ENCODE measurements at places on chromosomes 3 and 15. TPM values are rescaled to one million over a fixed set of nuclear protein-coding genes. Genes with fewer than 3 reads are reported as not detected.

Gene ATP10A
- 1.8 TPM for total RNA-seq

Gene GOLGA6L7
- total RNA-seq, result not detected

Gene CNTN3
- 1.5 TPM for total RNA-seq

Gene CHRNB4
- not detected for total RNA-seq

Gene ADGRG7
- total RNA-seq, result under 0.01 TPM

Gene SCAANT1
- total RNA-seq, result not detected

Gene SLC25A26
- total RNA-seq, result 39.0 TPM

Gene ACKR4
- under 0.01 TPM for total RNA-seq

Gene PLA2G4E
- under 0.01 TPM for total RNA-seq

Gene KBTBD8
- total RNA-seq, result 2.0 TPM

Gene DZIP1L
- total RNA-seq, result 0.77 TPM

Gene IL17RB
- not detected for total RNA-seq

Gene CYP1A2
- total RNA-seq, result not detected

Gene OR5K1
- total RNA-seq, result not detected

DNA sequence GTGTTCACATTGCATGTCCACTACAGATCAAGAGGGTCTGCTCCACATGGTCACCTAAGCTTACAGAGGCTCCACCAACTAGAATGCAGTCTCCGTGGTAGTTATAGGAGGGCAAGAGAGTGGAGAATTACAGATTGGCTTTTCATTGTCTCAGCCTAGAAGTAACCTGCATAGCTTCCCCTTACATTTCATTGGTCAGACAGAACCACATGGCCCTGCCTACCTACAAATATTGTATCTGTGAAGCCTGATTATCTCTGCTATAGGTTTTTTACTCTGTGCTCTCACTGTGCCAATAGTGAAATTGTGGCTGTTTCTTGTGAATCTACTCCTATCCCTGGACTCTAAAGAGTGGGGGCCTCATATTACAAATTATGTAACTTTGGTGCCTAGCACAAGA lies 2.5 kb upstream of the TLNRD1 start:
- DNase-seq, result no peak

- DNase-seq, result no peak
Observed at GRCh38 chr3:7461202-7461825, 600.4 kb downstream of the GRM7 start.

DNA sequence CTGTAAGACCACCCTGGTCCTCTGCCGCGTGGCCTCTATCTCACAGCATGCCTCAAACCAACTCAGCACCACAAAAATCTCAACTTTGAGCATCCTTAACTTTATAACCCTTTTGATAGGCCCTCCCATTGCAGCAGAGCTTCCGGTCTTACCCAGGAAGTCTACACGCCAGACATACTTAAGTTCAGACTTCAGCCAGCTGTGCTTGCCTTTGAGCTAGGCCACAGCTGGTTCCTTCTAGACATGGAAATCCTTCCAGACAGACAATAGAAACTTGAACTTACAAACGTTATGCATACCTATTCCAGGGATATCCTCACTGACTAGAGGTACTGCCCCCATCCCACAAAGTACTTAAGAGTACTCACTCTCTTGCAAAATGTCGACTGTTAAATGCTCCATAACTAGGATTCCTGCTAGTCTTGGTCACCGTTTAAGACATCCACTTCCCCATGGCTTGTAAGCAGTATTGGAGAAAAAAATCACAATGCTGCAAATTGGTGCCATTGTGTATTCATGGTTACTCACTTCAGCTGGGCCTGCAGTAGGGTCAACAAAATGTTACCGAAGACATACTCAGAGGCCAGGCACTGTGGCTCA lies 183.5 kb downstream of the TBL1XR1 start:
- no peak for DNase-seq

- DNase-seq, result no peak
Observed at GRCh38 chr15:98728082-98728810, 79.9 kb downstream of the IGF1R start.

DNA sequence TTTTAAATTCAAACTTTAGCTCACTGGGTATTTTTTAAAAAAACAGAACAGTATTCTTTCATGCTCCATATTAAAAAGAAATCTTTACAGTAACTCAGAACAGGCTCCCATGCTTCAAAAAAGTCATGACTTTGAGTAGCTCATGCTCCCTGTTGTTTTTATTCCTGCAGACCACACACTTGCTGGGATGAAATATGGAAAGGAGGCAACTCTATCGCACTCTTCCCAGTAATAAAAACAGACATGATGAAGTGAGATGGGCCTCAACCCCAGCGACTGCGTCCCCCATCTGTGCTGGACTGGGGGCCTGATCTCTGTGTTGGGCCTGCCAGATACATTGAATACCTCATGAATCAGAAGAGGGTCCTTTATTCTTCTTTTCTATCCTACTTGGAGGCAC lies 58.9 kb downstream of the ARHGEF3 start:
- no peak for DNase-seq

- DNase-seq, result no peak
Observed at GRCh38 chr3:158470944-158471638, 99.9 kb upstream of the MLF1 start.

- DNase-seq, result no peak
Observed at GRCh38 chr15:50685191-50685975, 1.2 kb downstream of the TRPM7 start.

DNA sequence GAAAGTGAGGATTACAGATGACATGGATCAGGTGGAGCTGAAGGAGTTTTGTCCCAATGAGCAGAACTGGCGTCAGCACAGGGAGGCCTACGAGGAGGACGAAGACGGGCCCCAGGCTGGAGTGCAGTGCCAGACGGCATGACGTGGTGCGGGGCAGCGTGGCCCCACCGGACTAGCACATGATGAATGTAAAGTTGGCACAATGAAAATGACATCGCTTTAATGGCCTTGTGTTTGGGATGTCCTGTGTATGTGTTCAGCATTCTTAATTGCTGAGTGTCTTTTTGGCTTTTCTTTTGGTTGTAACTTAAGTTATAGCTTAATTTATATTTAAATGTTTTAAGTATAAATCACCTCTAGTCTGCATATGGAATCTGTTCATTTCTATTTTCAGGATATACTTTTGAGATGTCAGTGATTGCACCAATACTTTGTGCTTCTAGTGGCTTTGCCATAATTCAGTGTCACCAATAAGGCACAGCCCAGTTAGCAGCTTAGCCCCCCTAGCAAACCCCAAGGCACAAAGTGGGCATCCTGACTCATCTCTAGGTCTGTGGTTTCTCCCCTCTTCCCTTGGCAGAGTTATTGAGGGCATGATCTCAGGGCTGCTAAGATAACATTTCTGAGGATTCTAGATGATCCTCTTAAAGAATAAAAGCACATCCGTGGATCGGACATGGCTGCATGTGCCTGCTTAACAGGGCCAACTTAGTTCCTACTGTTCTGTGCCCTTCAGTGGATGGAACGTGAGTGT lies 16.1 kb downstream of the DNAJA4 start:
- no peak for DNase-seq

- DNase-seq, result no peak
Observed at GRCh38 chr15:66743204-66743603, 41.2 kb downstream of the SMAD6 start.

DNA sequence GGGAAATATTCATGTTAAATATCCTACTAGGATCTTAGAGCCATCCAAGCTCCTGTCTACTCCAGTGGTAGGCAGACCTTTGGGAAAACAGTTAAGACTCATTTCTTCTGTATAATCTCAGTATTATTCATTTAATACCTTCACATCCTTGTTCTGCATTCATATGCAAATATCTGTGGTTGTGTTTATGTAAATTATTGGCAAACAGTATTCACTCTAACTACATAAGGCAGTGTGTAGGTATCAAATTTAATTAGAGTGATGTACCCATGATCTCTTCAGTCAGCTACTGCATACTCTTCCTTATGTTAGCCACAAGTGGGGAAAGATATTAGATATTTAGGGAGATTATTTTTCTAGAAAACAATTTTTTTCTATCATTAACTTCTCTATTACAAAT lies 200.8 kb upstream of the SLC2A2 start:
- no peak for DNase-seq

DNA sequence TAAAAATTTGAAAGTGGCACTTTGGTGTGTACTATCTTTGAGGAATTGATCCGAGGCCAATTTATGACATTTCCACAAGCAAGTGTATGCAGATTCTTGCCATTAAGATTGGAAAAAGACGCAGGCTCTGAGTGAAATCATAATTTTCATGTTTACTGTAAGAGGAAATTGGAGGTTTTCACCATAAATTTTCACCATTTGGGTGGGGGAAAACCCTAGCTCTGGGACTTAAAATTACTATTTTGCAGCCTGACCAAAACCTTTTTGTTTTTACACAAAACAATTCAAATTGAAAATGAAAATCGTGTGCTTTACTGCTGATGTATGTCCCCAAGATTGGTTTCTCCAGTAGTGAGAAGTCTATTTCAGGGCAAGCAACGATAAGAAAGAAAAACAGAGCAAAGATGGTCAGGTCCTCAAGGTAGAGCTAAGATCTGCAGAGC lies 282.6 kb downstream of the FOXP1 start:
- no peak for DNase-seq

GRCh38 chr3:134608023-134608770 lies 42.6 kb downstream of the KY start:
- no peak for DNase-seq

DNA sequence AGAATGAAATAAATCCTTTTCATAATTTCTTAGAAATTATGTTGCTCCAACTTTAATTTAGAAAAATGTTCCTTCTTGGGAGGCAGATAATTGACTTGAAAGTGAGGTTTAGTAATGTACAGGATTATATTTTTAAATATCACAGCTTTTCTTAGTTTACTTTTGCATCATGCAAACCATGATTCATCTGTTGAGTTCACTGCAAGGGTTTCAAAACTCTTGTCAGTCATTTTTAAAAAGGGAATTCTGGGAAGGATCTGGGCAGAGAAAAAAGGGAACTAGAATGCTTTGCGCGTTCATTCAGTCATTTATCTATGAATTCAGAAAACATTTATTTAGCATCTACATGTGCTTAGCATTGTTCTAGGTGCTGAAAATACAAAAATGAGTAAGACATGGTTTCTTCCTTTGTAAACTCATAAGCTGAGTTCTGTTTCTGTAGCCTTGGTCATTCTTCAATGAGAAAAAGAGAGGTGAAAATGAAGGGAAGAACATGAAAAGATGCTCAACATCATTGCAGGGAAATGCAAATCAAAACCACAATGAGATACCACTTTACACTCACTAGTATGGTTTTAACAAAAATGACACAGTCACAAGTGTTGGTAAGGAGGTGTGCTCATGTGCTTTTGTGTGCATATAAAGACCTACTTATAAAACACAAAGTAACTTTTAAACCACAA lies 209.1 kb downstream of the NR1D2 start:
- DNase-seq, result peak; percentile 41

- DNase-seq, result no peak
Observed at GRCh38 chr15:69045802-69046201, 31.3 kb downstream of the NOX5 start.

DNA sequence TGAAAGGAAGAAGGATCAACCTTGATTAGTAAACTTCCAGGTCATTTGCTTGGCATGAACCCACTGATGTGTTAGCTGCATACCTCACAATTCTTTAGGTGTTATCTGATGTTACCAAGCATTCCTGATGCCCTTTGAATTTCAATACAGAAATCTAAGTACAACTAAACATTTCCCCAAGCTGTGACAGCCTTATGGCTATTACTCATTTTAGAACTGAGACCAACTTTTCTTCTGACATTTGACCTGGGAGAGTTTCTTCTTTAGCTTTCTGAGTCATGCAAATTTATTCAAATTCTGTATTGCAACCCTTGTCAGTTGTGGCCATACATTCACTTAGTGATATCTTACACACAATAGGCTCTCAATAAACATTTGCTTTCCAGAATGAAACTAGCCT lies 124.3 kb downstream of the TIGIT start:
- no peak for DNase-seq

- no peak for DNase-seq
Observed at GRCh38 chr3:176190755-176191154, 1006.5 kb downstream of the TBL1XR1 start.

- peak; percentile 98 for DNase-seq
Observed at GRCh38 chr3:149579838-149580542, 77.8 kb downstream of the WWTR1 start.

DNA sequence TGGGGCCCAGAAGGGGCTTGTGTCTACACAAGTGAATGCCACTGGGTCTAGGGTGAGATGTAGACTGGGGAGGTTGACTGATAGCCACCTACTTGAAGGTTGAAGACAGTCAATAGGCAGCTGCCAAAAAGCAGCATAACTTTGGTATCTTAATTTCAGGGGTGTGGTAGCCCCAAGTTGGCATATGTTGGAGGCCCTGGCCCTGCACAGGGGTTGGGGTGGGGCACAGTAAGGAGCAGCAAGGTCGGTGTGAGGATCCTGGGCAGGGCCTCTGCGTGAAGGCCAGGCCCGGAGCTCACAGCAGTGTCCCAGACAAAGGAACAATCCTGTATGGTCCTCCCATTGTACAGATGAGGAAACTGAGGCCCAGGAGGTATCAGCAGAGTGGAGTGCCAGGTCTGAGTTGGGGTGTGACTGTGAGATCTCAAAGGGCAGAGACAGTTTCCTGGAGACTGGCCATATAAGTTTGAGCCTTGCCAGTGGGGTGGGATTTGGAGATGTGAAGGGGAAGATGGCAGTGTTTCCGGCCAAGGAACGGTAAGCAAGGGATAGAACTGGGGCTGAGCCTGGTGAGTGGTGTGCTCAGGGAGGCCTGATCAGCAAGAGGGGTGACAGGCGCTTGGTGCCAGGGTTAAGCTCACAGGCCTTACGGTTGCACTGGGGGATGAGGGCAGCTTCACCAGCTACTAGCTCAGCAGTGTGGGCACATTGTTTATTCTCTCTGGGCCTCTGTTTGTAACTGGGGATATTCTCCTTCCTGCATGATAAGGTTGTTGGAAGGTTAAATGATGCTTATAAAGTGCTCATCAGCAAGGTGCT lies 1.7 kb downstream of the KLHL40 start:
- DNase-seq, result no peak

- peak; percentile 99 for DNase-seq
Observed at GRCh38 chr3:127803619-127804018, 18.7 kb downstream of the MGLL start.

- no peak for DNase-seq
Observed at GRCh38 chr3:65978116-65978515, 60.6 kb downstream of the MAGI1 start.

DNA sequence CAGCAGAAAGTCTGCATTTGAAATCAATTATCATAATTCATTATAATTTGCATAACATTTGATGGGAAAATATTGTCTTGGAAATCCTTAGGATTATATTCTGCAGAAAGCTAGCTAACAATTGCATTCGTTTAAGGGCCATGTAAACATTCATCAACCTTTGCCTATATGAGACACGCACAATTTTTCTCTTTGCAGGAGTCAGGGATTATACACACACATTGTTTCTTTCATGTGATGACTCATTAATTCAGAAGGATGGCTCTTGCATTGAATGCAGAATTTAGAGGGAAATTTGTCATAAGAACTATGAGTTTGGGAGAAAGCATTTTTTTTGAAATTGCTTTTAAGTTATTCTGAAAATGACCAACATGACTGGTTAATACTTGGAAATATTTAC lies 844.7 kb downstream of the DIPK2A start:
- DNase-seq, result no peak

- DNase-seq, result no peak
Observed at GRCh38 chr3:73324203-73325155, 263.0 kb downstream of the EBLN2 start.
